ENCODE measurements at places on chromosomes 3 and 15.

DNA sequence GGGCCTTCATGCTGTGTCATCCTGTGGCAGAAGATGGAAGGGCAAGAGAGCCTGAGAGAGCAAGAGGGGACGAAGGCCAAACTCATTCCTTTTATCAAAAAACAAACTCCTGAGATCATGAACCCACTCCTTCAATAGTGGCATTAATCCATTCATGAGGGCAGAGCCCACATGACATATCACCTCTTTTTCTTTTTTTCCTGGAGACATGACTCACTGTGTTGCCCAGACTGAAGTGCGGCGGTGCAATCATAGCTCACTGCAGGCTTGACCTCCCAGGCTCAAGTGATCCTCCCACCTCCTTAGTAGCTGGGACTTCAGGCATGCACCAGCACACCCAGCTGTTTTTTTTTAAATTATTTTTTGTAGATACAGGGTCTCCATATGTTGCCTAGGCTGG lies 92.0 kb upstream of the RNU6-1 start:
- no peak for DNase-seq

GRCh38 chr15:58864602-58865424 lies 68.7 kb downstream of the SLTM start:
- DNase-seq, result no peak

DNA sequence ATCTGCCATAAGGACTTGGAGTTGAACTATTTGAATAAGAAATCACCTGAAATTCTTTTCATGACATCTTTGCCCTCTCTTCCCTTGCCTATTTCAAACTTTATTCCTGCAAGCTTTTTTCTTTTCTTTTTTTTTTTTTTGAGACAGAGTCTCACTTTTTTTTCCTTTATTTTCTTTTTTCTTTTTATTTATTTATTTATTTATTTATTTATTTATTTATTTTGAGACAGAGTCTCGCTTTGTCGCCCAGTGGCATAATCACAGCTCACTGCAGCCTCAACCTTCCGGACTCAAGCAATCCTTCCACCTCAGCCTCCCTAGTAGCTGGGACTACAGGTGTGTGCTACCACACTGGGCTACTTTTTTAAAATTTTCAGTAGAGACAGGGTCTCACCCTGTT lies 369.3 kb upstream of the ATP11B start:
- DNase-seq, result no peak

DNA sequence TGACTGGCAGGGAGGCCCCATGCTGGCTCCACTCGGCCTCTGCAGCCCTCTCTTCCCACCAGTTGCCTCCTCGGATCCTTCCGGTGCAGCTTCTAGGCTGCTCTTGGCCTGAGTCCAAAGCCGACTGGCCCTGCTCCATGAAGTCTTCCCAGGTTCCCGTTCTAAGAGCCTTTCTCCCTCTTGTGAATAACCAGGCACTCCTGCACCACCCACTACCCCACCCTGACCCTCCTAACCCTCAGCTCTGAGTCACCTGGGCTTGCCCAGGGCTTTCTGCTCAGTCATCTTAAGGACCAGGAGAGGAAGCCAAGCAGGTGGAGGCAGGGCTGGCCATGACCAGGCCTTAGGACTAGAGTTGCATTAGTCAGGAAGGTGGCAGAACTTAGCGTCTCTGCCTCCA lies 28.1 kb upstream of the CNBP start:
- peak; percentile 27 for DNase-seq

GRCh38 chr3:80543154-80543553 lies 775.4 kb upstream of the ROBO1 start:
- DNase-seq, result no peak

GRCh38 chr3:100401674-100402041 lies 319 bp downstream of the LNP1 start:
- DNase-seq, result no peak
